NCI-H524 (cell line): ENCODE measurements at places on chromosomes 5 and 9.

- no peak for DNase-seq
Measured at GRCh38 chr5:177445917-177446199, 756 bp upstream of the PRR7 start.

- no peak for DNase-seq
Measured at GRCh38 chr5:86780018-86780417, 162.3 kb downstream of the COX7C start.

- no peak for DNase-seq
Measured at GRCh38 chr5:60803712-60804111, 40.4 kb downstream of the ELOVL7 start.

- DNase-seq, result no peak
Measured at GRCh38 chr9:100933656-100934055, 94.9 kb upstream of the PLPPR1 start.

DNA sequence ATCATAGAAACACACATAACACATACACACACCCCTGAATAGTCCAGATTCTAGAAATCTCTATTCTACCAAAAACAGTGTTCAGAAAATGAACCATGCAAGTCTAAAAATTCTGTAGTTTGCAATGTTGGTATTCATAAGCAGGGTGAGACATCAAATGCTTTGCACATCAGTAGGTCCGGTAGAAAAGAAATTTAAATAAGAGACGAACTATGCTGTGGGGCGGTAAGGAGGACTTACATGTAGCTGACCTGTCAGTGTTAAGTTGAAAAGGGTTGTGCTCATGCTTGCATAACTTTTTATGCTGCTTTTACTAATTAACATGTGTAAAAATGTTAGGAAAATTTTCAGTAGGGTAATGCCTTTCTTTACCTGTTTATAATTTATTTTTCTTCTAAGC lies 409.1 kb downstream of the KIAA0825 start:
- no peak for DNase-seq

GRCh38 chr5:172766287-172767108 lies 4.5 kb downstream of the DUSP1 start:
- no peak for DNase-seq

DNA sequence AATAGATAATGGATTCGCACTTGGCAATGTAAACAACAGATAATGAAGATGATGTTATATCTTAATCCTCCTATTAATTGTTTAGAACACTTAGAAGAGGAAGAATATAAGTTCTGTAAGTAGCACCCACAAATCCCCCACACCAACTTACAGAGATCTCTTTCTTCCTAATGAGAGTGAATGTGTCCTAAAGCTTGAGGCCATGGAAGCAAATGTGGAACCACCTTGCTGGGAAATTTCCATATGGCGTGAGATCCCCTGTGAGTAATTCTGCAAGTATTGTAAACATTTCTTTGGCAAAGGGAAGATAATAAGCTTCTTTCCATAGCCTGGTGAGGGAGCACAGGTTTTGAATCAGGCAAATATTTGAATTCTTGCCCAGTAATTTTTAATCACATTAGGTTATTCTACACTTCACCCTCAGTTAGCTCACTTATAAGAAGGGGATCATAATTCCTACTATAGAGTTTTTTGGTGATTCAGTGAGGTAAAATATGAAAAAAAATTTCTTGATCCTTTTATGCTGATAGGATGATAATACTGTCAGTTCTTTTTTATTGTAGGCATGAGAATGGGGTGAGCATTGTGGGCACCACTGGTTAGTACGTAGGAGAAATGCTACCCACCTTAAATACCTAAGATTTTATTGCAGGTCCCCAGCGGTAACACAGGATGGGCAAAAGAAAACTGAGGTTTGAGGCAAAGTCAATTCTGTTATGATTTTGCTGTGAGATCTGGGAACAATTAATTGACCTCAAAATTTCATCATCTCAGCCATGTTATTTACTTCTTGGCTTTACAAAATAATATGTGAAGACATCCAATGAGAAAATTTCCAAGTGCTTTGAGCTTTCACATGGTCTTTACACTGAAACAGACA lies 574.8 kb downstream of the PSAT1 start:
- no peak for DNase-seq
